ENCODE measurements at places on chromosomes 16 and 17. TPM values are rescaled to one million over a fixed set of nuclear protein-coding genes. Genes with fewer than 3 reads are reported as not detected.

The KRT20 gene
- not detected for total RNA-seq

The KRT17 gene
- total RNA-seq, result 0.70 TPM

The PHOSPHO1 gene
- not detected for total RNA-seq

The RAD51D gene
- 40.6 TPM for total RNA-seq

The EFNB3 gene
- 0.15 TPM for total RNA-seq

The HCRT gene
- not detected for total RNA-seq

The AIPL1 gene
- total RNA-seq, result not detected

The PRSS27 gene
- total RNA-seq, result 5.7 TPM

The TBC1D3 gene
- total RNA-seq, result not detected

The IRX6 gene
- total RNA-seq, result not detected

The TOX3 gene
- not detected for total RNA-seq

The TMEM235 gene
- not detected for total RNA-seq

The ANKRD40CL gene
- not detected for total RNA-seq

The CIAO2B gene
- total RNA-seq, result 78.3 TPM

The SLC6A2 gene
- not detected for total RNA-seq

The OR4D1 gene
- not detected for total RNA-seq

The PIRT gene
- total RNA-seq, result not detected

The PIPOX gene
- 4.1 TPM for total RNA-seq

The PTX4 gene
- total RNA-seq, result not detected

The MSI2 gene
- 193 TPM for total RNA-seq

The CCL8 gene
- total RNA-seq, result not detected
